ENCODE measurements at places on chromosomes 7 and 10.
A peak's percentile ranks its signal among the peaks of the same experiment; 100 is the strongest.

- no peak for DNase-seq
Observed at GRCh38 chr7:79610748-79611304, 157.4 kb upstream of the MAGI2 start.

DNA sequence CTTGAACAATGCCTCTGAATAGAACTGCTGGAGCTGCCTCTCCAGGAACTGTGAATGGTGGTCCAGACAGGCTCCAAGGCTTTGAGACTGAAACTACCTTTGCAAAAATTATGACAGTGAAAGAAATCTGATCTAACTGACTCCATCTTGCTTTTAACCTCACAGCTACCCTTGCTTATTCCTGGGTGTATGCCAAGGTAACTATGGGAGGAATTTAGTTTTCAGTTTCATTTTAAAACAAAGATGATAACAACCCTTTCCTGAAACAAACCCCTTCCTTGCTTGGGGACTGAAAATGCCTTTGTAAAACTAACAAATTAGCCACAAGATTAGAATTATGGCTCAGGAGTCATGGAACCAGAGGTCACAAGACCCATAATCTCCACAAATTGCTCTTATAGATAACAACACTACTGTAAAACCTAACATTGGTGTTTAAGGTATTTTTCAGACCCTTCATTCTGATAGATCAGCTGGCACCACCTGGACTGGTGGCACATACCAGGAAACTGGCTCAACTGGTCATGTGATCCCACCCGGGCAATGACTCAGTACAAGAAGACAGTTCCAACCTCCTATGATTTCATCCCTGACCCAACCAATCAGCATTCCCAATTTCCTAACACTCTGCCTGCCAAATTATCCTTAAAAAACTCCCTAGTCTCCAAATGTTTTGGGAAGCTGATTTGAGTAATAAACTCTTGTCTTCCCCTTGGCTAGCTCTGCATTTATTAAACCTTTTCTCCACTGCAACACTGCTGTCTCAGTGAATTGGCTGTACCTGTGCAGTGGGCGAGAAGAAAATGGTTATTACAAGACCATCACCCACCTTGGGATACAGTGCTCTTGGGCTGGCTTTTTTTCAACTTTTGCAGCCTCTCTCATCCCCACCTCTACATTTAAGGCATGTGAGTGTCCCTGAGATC, 608.1 kb downstream of the TYW1 start:
- no peak for DNase-seq

- no peak for DNase-seq
Observed at GRCh38 chr10:76937181-76937600, 700.4 kb downstream of the KCNMA1 start.

GRCh38 chr10:26251925-26252324, 35.4 kb downstream of the GAD2 start:
- no peak for DNase-seq

- no peak for DNase-seq
Observed at GRCh38 chr10:43980313-43980712, 331.6 kb upstream of the ZNF32 start.

DNA sequence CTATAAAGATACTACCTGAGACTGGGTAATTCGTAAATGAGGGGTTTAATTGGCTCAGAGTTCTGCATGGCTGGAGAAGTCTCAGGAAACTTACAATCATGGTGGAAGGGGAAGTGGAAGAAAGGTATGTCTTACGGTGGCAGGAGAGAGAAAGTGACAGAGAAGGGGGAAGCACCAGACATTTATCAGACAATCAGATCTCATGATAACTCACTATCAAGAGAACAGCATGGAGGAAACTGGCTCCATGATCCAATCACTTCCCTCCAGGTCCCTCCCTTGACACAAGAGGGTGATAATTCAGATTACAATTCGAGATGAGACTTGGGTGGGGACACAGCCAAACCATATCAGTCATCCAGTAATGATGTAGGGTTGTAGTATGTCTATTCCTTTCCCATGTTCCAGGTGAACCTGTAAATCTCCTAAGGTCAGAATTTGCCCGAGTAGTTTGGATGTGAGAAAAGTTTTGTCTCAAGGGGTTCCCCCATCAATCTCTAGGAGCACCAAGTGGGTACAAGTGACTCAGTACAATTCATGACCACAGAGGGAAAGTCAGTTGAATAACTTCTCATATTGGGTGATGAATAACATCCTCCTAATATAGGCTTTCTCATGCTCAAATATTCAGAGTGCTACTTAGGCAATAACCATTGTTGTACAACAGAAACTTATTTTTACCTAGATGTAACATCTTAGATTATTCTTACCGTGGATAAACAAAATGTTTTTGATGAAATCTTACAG, 39.7 kb upstream of the MTPN start:
- no peak for DNase-seq

GRCh38 chr7:11319491-11320274, 346.0 kb downstream of the PHF14 start:
- no peak for DNase-seq

GRCh38 chr10:38070501-38070900, 23.6 kb upstream of the ZNF37A start:
- no peak for DNase-seq

- DNase-seq: no peak
Observed at GRCh38 chr10:55063811-55064210, 262.8 kb upstream of the PCDH15 start.

- no peak for DNase-seq
Observed at GRCh38 chr7:99035723-99036545, 108.0 kb downstream of the SMURF1 start.

DNA sequence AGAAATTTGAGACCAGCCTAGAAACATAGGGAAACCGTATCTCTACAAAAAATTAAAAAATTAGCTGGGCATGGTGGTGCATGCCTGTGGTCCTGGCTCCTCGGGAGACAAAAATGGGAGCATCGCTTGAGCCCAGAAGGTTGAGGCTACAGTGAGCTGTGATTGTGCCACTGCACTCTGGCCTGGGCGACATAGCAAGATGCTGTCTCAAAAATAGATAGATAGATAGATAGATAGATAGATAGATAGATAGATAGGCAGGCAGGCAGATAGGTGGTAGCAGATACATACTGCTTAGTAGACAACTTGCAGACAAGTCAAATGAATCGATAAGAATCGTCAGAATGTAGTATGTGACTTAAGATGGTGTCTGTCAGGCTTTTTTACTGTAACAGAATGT, 106.9 kb downstream of the SND1 start:
- no peak for DNase-seq

GRCh38 chr7:16926861-16927260, 45.1 kb upstream of the AGR3 start:
- DNase-seq: no peak

DNA sequence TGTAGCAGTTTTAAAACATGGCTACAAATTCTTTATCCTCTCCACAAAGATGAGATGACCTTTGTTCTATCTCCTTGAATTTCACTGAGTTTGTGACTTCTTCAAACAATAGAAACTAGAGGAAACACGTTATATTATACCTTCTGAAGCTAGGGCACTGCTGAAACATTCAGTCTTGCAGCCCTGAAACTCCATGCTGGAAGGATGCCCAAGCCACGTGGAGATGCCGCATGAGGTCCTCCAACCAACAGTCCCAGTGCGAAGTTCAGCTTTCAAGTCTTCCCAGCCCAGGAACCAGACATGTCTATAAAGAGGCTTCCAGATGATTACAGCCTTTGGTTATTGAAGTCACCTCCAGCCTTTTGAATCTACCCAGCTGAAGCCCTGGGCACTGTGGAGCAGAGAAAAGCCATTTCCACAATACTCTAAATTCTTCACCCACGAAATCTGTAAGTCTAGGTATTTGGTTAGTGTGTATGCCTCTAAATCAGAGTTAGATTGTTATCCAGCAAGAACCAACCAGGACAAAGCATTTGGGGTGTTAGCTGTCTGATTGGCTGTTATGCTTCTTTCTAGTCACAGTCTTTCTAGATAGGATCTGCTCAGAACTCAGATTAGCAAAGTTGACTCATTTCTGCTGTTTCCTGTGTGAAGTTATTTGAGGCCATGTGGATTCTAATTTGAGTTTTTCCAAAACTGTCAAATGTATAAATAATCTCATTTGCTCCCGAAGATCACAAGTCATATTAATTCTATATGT, 186.5 kb upstream of the TMEM72 start:
- DNase-seq: no peak

- DNase-seq: no peak
Observed at GRCh38 chr10:11715815-11716494, 26.2 kb upstream of the ECHDC3 start.

GRCh38 chr10:75801121-75801520, 369.7 kb downstream of the LRMDA start:
- DNase-seq: no peak

DNA sequence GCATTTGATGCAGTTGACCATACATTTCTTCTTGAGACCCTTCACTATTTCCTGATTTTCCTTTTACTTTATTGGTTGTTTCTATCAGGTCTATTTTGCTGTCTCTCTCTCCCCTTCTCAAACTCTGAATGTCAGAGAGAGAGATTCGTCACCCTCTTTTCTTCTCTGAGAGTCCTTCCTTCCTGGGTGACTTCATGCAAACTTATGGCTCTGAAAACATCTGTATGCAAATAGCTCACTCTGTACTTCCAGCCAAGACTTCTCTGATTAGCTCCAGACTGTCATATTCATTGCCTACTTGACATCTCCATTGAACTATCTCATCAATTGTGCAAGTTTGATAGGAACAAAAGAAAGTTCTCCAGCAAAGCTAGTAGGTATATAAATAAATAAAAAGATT, 191.7 kb upstream of the KLF6 start:
- no peak for DNase-seq

GRCh38 chr7:47066976-47067614, 514.8 kb downstream of the TNS3 start:
- DNase-seq: no peak

GRCh38 chr7:47511699-47512370, 70.1 kb downstream of the TNS3 start:
- no peak for DNase-seq

GRCh38 chr7:2613098-2613930, 18.5 kb upstream of the TTYH3 start:
- DNase-seq: no peak

DNA sequence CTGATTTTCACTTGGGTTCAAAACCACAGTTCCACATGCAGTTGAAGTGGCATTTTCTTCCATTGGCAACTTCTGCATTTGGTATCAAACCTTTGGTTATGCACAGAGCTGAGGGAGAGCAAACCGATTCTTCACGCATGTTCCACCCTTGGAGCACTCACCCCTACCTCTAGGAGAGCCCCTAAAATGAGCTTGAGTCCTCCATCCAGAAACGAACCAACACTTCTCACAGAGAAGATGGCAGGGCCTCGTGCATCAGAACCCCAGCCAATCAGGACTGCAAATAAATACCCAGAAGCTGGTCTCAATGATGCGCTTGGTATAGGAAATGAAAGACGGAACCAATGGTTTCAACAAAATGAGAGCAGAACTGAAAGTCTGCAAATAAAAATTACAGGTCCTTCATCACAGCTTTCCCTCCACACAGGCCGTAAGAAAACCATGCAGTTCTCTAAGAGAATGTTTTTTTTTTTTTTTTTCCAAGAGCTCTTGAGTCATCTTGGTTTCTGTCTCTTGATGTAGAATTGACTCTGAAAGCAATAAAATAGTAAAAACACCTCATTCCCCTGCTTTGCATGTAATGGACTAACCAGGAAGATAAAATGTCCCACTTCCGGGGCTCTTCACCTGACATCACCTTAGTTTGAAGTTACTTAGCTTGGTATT, 23.9 kb downstream of the KLF6 start:
- no peak for DNase-seq

DNA sequence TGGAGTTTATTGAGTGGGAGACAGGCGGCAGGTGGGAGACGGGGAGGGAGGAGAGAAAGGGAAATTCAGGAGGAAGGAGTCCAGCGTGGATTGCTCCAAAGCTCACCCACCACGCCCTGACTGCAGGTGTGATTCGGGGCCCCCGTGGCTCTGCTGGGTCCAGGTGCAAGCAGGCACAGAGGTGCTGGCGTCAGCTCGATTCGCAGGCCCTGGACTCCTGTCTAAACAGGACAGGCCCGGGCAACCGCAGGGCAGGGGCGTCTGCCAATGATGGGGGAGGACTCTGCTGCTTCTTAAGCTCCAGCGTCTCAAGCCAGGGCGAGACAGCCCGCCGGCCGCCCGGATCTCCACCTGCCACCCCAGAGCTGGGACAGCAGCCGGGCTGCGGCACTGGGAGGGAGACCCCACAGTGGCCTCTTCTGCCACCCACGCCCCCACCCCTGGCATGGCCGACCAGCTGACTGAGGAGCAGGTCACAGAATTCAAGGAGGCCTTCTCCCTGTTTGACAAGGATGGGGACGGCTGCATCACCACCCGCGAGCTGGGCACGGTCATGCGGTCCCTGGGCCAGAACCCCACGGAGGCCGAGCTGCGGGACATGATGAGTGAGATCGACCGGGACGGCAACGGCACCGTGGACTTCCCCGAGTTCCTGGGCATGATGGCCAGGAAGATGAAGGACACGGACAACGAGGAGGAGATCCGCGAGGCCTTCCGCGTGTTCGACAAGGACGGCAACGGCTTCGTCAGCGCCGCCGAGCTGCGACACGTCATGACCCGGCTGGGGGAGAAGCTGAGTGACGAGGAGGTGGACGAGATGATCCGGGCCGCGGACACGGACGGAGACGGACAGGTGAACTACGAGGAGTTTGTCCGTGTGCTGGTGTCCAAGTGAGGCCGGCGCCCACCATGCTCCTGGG, at the start of gene CALML3:
TSS of gene CALML3 (plus strand) at position 321 of the 920 bp plus-strand sequence. CDS start at position 446, 125 bp downstream.
- DNase-seq: no peak

DNA sequence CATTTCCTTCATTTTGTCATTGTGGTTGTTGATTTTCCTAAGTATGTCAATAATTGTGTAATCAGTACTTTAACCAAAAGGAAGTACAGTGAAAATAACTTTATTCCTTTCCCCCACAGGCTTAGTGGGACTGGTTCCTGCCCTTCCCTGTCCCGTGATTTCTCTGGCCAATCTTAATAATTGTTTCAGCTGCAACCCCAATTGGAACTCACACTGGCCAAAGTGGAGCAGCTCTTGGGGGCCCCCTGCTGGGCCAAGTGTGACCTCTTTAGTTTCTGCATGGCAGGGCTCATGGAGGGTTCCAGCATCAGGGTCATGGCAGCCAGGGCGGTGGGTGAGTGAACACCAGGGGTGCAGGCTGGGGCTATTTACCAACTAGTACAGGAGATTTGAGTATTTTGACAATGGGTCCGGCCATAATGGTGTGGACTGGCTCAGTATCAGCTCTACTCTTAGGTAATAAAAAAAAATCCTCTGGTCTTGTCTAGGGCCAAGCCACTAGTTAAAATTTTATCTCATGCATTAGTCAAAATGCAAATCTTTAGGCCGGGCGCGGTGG, 31.7 kb downstream of the CYCS start:
- DNase-seq: peak; percentile 43

GRCh38 chr7:1358376-1359050, 100.8 kb downstream of the MICALL2 start:
- no peak for DNase-seq

DNA sequence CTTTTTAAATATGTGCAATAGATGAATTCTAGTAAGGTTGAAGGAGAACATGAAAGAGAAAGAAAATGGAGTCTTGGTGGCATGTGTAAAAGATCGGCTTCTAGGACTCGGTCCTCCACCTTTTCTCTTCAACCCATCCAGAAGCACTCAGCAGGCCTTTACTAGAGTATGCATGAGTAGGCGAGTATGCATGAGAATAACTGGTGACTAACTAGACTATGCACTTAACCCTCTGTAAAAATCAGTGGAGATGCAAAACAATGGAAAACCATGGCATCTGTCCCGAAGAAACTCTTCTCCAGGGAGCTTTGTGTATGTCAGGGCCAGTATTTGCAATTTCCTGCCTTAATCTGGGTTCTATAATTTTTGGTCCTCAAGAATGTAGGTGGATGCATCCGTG, 40.0 kb upstream of the GRB10 start:
- DNase-seq: no peak

Data from left renal pelvis (tissue), 4 donors.